LoVo (cell line): ENCODE measurements at places on chromosomes 5 and 9.
A peak's percentile ranks its signal among the peaks of the same experiment; 100 is the strongest.

- no peak for DNase-seq
Observed at GRCh38 chr5:168740811-168741213, 161.6 kb upstream of the PANK3 start.

DNA sequence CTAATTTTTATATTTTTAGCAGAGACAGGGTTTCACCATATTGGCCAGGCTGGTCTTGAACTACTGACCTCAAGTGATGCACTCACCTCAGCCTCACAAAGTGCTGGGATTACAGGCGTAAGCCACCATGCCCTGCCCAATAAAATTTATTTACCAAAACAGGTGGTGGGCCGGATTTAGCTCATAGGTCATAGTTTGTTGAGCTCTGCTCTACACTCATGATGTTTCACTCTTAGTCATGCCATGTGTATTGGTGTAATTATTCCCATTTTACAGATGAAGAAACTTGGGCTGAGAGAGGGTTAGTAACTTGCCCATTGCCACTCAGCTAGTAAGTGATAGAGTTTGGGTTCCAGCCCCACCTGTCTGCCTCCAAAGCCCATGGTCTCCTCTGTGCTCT lies 93.1 kb upstream of the WWC1 start:
- DNase-seq = no peak

- no peak for DNase-seq
Observed at GRCh38 chr5:151461312-151461711, 13.9 kb downstream of the SLC36A1 start.

- DNase-seq = no peak
Observed at GRCh38 chr9:114198249-114199040, 43.1 kb downstream of the COL27A1 start.

DNA sequence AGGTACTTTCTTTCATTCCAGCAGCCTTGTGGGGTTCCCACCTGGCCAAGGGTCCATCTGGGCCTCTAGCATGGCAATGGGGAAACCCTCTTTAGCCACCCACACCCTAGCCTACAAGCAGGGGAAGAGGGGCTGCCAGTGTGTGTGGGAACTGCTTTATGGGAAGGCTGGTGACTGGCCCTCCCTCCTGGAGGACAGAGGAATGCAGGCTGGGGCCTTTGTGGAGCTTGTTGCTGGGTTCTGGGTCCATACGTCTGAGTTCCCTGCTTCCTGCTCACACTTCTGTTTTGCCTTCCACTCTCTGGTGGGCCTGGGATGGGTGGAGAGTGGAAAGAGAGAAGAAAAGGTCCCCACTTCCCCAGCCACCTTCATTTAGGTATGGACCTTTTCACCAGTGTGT lies 14.9 kb upstream of the PITX1 start:
- DNase-seq = no peak

GRCh38 chr9:96762568-96762967 lies 15.3 kb downstream of the ZNF510 start:
- no peak for DNase-seq

DNA sequence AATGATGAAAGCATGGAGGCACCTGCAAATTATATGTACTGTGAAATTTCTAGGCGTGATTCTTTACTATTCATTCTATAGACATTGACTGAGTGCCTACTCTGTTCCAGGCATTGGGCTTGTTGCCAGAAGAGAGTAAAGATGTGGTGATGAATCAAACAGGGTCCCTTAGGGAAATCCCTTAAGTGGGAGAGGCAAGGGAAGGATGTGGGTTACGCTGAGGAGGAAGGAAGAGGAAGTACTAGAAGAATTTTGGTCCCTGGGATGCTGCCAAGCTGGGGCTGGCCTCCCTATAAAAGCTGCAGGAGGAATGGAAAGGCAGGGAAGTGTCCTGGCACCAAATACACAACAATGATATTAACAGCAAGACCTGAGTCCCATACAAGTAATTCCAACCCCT lies 76.7 kb upstream of the SPOCK1 start:
- DNase-seq = no peak

- no peak for DNase-seq
Observed at GRCh38 chr5:16863469-16863946, 72.6 kb downstream of the MYO10 start.

DNA sequence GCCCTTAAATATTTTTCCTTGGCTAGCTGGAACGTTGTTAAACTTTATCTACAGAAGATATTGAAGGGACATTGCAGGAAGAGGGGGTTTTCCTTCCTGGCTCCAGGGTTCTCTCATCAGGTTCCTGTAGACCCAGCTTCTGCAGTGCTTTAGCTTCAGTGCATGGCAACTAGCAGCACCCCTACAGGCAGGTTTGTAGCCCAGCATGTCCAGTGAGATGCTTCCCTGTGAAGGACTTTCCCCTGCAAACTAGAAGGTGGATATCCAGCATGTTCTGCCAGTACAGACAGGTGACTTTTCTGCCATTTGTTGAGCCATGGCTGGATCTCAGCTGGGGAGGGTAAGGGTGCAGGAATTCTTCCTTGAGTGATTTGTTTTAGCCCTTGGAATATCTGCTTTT lies 10.4 kb downstream of the CCL28 start:
- DNase-seq = peak; percentile 49

GRCh38 chr9:91658513-91659105 lies 235.0 kb upstream of the NFIL3 start:
- DNase-seq = no peak

DNA sequence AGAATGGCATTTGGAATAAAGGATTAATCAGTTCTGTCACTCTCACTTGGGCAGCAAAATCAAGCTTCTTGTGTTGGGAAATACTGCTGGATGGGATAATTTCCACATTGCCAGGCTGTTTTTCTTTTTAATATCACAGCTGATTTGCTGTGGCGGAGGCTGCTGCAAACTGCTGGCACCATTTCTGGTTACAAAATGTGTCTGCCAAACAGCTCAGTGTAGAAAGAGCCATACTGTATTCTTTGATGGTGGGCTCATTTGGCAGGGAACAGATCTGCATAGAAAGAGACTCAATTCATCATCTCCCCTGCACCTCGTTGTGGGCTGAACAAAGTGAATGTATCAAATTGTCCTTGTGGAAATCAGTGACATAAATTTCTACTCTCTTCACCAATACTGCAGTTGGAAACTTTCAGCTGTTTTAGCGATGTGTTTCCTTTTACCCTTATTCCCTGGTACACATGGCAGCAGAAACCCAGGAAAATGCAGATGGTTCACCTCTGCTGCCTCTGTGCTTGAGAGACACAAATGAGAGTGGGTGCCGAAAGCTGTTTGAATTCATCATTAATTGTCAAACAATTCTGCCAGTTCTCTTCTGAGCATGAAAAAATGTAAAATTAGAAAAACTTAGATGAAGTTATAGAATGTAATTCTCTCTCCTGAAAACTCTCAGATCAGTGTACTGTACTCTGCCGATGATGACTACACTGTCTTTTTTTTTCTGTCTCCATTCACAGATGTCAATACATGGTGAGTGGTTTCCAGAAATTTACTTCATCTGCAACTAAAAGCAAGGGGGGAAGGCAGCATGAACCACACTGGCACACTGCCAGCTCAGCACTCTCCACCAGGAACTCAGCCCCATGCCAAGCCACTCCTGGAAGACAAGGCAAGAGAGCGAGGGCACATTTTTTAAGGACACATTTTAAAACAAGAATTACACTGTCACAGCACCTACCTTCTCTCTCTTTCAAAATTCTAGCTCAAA lies 75.0 kb downstream of the HMHB1 start:
- peak; percentile 34 for DNase-seq

DNA sequence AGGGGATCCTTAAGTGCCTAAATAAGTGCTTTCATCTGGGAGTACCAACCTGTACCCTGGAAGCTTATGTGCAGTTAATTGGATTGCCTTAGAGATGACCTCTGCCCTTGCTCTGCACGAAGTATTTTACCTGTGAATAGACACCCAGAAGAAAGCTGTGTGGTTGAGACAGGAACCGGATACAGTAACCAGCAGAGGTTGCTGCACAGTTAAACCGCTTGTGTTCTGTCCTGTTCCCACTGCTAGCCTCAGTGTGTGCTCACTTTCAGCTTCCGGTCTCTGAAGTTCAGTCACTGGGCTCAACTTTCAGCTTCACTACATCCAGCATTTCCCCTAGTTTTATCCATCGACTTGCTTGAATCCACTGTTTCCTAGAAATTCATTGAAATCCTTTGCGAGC lies 185.3 kb downstream of the FAM170A start:
- no peak for DNase-seq

DNA sequence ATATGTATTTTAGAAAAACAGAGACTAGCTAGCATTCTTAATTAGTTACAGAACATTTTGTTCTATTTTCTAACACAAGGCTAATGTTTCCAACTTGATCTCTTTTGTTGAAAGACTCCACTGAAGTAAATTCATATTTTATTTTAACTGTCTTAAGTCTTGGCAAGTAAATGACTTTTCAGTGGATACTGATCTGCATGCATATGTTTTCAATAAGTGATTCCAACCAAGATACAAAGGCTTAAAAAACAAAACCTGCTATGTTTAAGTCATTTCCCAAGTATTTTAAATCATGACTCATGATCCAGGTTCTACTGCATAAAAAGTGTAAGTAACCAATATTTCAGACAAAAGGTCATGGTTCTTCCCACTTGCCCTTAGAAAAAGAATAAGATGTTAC lies 5.7 kb downstream of the CDO1 start:
- DNase-seq = no peak
